ENCODE measurements at places on chromosomes 16 and 17.

DNA sequence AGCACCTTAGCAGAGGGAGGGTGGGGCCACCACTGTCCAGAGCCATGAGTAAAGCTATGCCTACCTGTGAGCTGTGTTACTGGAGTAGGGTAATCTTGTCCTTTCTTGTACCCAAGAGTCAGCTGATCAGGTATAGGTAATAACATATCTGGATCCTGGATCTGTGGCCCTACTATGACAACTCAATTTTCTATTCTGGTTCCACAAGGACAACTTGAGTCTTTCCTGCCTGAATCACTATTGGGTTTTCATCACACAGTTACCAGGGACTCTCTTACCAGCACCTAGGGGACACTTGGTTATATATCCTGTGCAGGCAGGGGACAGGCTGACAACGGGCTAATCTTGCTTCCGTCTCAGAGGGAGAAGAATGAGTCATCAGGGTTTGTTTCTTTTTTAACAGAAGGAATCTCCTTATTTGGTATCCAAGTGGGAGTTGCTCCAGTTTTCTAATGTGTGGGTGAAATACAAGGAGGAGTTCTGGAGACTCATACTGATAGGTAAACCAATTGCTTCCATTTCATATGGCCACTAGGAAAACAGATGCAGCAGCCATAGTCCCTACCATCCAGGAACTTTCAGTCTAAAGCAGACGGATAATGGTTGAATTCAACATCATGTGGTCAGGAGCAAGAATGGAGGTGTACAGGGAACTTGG is 6.8 kb downstream of the ZNF267 start:
- peak; percentile 39 for DNase-seq

DNA sequence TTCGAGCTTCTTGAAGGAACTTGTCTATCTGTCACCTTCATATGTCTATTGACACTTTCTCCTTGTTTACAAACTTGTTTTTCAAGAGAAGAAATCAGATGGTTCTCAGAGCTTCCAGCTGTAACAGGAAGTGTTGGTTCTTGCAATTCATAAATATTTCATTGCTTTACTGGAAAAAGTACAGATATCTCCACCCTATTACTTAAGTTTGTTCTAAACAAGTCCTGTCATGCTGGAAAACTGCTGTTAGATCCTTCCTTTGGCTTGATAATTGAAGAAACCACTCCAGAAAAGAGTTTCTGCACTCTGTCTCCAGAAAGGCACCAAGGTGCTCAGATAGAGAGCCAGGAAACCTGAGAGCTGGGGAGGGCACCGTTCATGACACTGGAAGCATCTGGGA is 181.6 kb downstream of the DNAH9 start:
- DNase-seq: no peak

DNA sequence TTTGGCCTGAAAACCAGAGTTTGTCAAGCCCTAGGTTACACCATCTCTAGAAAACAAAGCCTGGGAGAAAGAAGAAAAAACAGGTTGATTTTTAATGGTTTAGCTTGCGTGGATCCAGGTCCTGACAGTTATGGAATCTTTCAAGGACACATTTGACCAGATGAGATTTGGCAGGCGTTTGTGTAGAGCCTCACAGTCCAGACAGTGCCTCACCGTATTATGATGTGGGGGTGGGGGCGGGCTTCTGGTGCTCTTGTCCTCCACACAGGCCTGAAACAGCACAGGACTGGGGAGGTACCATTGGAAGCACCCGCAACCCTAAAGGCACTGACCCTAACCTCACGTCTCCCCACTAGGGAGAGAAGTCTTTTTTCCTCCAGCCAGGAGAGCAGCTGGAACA is 19.6 kb downstream of the MVP start:
- DNase-seq: no peak

DNA sequence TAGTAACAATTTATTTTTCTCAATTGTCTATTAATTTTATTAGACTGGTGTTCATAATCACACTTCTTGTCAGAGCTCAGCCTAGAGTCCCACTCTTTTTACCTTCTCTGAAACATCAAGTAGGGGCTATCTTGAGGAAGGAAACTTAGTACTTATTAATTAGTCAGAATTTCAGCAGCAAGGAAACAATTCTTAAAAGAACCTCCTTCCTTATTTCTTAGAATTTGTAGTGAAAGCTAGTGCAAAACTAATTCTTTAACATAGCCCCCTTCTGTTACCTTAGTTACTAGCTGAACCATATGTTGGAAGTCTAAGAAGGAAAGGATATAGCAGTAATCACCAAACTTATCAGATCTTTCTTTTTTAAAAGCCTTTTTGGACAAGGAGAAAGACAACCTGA is 35.2 kb downstream of the MAP2K4 start:
- DNase-seq: no peak

GRCh38 chr16:76926595-76926994 is 264.4 kb upstream of the MON1B start:
- DNase-seq: no peak

GRCh38 chr17:26782153-26782552 is 511.8 kb upstream of the WSB1 start:
- DNase-seq: no peak

DNA sequence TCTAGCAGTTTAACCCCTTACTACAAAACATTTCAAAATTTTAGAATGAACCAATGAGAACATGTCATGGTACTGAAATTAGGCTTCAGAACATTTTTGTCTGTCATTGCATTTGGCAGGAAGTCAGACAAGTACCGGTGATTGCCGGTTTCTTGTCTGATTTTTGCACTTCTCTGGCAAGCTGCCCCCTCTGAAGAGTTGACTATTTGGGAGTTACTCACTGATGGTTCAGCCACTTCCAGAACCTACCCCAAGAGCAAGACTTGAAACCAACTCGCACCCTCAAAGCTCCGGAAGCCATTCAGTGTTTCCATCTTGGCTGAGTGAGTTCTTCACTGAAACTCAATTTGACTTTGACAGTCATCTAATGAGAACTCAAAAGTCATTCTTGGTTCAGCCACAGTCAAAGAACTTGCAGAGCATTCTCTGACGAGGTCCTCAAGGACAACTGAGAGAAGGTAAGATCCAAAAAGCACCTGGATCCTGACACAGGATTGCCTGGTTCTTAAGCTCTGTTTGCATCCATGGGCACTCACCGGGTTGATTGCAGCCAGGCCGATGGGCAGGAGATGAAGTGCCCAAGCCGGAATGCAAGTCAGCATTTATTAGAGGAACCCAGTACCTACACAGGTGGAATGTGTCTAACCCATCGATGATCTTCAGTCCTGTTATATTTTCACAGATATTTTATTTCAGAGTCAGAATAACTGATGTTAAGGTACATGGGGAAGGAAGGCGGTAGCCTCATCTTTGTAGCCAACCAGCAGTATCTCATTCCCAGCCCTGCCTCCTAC is 93.6 kb downstream of the USP22 start:
- DNase-seq: no peak

GRCh38 chr16:69848637-69849545 is 86.8 kb downstream of the WWP2 start:
- peak; percentile 68 for DNase-seq

- DNase-seq: no peak
Observed at GRCh38 chr17:5429191-5429887, 9.4 kb downstream of the RPAIN start.

GRCh38 chr17:55466671-55467070 is 44.6 kb downstream of the SMIM36 start:
- no peak for DNase-seq

Measured in fibroblast of the conjunctiva (primary cell).